Caki2 (cell line): ENCODE measurements at places on chromosomes 11 and 22. TPM values are rescaled to one million over a fixed set of nuclear protein-coding genes. Genes with fewer than 3 reads are reported as not detected.

DNA sequence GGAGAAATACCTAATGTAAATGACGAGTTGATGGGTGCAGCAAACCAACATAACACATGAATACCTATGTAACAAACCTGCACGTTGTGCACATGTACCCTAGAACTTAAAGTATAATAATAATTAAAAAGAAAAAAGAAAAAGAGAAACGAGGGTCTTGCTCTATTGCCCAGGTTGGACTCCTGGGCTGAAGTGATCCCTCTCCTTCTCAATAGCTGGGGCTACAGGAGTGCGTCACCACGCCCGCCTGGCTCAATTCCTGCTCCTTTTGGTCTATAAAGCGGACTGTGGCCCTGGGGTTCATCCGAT is 521 bp upstream of the PTS start:
- no peak for DNase-seq

DNA sequence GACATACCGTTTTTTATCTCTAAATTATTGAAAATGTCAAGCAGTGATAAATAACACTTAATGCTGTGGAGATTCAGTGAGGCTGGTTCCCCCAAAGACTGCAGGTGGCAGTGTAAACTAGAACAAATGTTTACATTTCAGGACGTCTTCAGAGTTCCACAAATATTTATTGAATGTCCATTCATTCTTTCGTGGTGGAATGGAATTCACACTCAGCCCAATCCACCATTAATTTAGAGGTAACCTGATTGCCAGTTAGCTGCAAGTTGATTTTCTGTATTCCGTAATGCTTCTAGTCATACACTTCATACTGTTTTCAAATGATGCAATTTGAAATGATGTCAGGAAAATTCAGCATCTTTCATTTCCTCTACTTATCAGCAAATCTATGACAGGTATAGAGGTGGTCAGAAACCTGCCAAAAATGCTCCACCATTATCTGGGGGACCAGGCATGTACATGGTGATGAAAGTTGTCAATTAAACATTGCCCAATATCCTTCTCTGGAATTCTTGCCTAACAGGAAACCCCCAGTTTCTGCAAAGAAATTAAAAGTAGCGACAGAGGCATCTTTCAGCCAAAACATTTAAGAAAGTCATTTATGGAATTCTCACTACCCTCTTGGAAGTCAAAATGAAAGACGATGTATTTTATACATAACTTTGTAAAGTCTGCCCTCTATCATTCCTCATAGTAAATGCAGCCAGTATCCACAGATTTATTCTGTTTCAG is 94.3 kb upstream of the BMAL1 start:
- DNase-seq = peak; percentile 50

DNA sequence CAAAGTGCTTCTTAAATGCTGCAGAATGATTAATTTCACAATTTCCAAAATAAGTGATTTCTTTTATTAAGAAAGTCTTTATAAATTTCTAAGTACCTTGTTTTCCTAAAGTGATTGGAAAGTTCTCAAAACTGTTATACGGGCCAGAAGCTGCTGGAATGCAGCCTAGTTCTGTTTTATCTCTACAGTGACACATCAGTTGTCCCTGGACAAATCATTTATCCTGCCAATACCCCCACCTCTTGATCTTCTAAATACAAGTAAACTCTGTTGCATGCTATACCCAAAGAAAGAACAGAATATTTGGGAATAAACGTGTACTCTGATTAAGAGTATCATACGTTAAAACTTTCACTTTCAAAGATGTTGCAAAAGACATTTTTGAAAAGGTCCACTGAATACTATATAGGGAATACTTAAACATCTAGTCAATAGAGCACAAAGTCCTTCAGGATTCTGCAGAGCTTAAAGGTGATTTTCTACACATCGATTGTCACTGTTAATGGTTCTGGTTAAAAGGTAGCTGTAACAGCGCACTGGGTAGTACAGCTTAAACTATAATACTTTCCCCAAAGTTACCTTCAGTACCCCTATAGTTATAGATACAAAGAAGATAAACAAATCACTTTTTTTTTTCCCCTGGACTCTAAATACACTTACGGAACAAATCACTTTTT is 92.1 kb upstream of the APOA1 start:
- DNase-seq = no peak

GRCh38 chr11:108895579-108896480 is 231.0 kb downstream of the DDX10 start:
- no peak for DNase-seq

- DNase-seq = no peak
Observed at GRCh38 chr22:50568626-50569025, 5.9 kb upstream of the SYCE3 start.

Gene MUC6
- not detected in 2 replicates for total RNA-seq

Gene CARD16
- not detected in 2 replicates for total RNA-seq

GRCh38 chr22:35552196-35552842 is 11.7 kb downstream of the RASD2 start:
- DNase-seq = peak; percentile 67

Gene NNMT
- 66.9 and 89.8 TPM in 2 replicates for total RNA-seq

- no peak for DNase-seq
Observed at GRCh38 chr11:134153147-134153905, 70.4 kb downstream of the NCAPD3 start.

DNA sequence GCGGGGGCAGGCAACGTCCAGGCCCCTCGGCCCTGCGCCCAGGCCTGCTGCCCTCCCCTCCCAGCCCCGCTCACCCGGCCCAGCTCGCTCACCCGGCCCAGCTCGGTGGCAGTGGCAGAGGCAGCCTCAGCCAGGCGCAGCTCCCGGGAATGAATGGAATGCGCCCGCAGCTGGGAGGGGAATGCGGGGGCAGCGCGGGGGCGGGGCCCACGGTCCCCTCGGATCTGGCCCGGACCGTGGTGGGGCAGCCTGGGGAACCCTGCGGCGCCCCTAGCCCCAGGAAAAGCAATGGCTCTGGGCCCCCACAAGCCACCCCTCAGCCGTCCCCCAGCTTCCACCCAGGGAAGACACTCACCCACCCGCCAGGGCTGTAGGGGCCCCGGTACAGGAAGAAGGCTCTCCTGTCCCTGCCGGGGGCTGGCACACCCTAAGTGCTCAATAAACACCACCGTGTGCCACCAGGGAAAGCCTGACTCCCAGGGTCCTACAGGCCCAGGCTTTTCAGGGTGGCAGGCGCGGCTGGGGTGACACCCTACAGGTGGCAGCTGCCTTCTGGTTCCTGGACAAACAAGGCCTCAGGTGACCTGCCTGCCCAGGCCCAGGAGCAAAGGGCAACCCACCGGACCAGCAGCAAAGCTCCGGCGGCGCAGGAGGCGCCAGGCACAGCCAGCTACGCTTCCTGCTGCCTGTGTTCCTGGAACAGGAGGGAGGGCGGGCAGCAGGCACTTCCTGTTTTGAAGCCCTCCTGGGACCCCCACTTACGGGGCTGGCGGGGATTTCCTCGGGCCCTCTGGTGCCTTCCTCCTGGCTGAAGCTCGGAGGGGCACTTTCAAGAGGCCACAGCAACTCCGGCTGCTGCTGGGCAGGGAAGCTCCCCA is 13.8 kb downstream of the PLXNB2 start:
- peak; percentile 77 for DNase-seq

DNA sequence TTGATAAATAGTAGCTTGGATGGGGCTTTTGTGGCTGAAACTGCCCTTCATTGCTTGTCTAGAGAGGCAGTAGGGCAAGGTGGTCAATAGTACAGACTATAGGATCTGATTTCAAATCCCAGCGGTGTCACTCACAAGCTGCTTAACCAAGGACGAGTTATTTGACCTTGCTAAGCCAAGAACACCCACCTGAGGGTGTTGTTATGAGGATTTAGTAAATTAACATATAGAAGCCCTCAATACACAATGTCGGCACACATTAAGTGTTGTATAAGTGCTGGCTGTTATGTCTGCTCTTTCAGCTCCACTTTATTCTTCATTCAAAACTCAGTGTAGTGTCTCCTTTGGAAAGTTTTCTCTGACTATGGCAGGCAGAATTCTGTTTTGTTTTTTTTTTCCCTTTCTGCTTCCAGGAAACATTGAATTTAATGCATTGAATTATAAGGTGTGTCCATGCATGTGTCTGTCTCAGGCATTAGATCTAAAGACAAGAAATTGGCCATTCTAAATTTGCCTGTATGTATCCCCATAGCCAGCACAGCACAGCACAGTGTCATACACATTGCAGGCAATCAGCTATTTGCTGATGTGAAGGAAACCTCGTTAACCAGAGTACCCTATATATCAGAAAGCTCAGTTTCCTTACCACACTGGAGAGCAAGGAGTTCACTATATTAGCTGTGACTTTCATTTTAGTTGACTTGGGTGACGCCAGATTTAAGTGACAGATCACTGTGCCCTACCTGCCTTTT is 212.1 kb downstream of the NELL1 start:
- no peak for DNase-seq

Gene TST
- total RNA-seq = 54.6 and 82.0 TPM in 2 replicates

Gene MUC2
- total RNA-seq = not detected in 2 replicates

GRCh38 chr11:12403122-12403996 is 26.0 kb downstream of the PARVA start:
- DNase-seq = no peak

Gene TYR
- total RNA-seq = not detected in 2 replicates

- no peak for DNase-seq
Observed at GRCh38 chr11:117466966-117467365, 139.3 kb downstream of the CEP164 start.

- peak; percentile 57 for DNase-seq
Observed at GRCh38 chr11:27234043-27234668, 128.9 kb downstream of the CCDC34 start.

DNA sequence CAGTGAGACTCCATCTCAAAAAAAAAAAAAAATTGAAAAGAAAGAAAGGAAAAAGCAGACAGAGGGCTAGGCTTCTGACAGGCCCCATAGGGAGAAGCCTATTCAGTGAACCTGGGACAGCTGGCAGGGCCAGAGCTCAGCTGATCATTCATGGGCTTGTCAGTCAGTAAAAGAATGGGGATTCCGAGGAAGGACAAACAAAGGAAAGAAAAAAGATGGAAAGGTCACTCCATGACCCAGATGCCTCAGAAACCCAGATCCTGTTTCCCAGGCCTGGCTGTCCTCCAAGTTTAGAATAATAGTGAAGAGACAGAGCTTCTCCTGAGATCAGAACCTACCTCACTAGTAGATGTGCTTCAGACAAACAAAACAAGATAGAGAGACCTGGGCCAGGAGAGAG is 34.3 kb upstream of the ASPHD2 start:
- DNase-seq = no peak

Gene ZDHHC13
- total RNA-seq = 14.2 and 18.0 TPM in 2 replicates

- DNase-seq = no peak
Observed at GRCh38 chr11:86314636-86315035, 12.6 kb downstream of the HIKESHI start.

Gene PNPLA5
- not detected in 2 replicates for total RNA-seq

- DNase-seq = no peak
Observed at GRCh38 chr22:35995348-35995747, 33.3 kb downstream of the RBFOX2 start.

DNA sequence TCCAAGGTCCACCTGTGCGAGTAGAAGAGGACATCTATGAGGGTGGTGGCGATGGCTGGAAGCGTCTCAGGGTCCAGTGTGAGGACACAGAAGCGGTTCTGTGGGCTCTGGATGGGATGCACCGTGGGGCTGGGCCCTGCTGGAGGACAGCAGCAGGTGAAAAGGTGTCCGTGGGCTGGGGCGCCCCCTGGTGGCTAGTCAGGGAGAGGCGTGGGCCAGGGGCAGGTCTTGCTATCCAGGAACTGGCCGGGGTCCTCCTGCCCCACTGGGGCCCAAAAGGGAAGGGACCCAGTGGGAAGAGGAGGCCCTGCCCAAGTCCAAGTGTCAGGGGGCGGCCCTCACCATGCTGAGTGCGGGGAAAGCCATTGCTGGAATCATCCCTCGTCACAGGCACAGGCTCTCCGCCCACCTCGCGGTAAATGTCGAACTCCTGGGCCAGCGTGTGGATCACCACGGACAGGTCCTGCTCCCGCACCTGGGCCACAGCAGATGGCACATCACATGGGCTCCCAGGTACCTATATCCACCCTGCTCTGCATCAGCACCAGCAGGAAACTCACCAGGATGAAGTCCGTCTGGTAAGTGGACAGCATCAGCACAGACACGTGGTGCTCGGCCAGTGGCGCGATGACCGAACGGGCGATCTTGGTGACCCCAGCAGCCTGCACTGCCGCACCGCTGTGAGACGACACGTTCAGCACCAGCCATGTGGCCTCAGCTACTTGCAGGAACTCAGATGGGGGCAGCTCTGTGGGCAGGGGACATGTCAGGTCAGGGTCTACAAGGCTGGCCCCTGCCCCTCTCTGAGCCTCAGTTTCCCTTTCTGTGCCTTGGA is 2.3 kb downstream of the CASTOR1 start:
- peak; percentile 70 for DNase-seq

- no peak for DNase-seq
Observed at GRCh38 chr11:45454917-45455401, 168.8 kb upstream of the SYT13 start.

- DNase-seq = no peak
Observed at GRCh38 chr11:17593466-17594245, 46.6 kb downstream of the OTOG start.

- DNase-seq = no peak
Observed at GRCh38 chr11:133403900-133404299, 128.4 kb downstream of the OPCML start.

DNA sequence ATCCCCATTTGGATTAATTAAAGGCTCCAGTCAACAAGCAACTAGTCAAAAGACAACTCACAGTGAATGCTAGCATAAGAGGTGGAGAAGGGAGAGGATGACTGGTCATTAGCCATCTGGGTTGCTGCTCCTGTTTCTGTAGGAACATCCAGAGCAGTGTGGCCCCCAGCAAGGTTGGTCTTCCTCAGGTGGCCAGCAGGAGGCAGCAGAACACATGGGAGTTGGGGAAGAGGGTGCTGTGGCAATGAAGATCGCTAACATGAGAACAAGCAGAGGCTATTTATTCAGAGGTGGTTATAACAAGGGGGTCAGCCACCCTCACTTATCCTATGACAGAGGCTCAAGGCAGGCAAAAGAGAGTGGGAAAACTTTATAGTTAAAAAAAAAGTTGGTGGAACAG is 21.3 kb downstream of the IZUMO1R start:
- DNase-seq = no peak

Gene ROBO4
- total RNA-seq = not detected in 2 replicates

Gene CCDC81
- total RNA-seq = 0.51 TPM in 1 of 2 replicates, not detected in the other

DNA sequence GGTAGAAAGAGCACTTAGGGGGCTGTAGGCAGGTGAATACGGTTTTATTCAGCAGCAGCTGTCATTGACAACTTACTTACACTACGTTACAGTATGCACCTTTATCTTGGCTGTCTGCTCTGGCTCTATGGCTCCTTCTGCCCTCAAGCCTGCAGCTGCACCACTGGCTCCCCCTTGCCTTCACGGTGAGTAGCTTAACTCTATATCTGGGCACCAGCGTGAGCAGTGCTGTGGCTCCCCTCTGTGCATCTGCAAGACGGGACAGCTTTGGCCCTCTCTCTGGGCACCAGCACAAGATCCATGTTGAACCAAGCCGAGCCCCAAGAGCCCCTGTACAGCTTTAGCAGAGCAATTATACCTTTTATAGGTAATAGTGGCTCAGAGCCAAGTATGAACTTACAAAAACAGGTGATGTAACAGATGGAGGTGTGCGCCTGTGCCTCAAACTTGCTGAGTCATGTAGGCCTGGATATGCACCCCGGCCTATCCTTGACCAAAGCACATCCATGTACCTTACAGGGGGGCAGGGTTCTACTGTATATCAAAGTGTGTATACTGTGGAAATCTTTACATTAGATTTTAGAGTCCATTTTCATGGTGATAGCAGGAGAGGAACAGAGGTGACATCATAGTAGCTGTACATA is 96.9 kb upstream of the CTSC start:
- DNase-seq = no peak

Gene ALDH3B2
- not detected in 2 replicates for total RNA-seq
